ENCODE measurements at places on chromosomes 6 and 20. TPM values are rescaled to one million over a fixed set of nuclear protein-coding genes. Genes with fewer than 3 reads are reported as not detected.
A peak's percentile ranks its signal among the peaks of the same experiment; 100 is the strongest.

The LINC00237 gene
- total RNA-seq: not detected

The CAGE1 gene
- 1.1 TPM for total RNA-seq

GRCh38 chr20:23399568-23400241 lies 21.6 kb downstream of the NAPB start:
- peak; percentile 20 for DNase-seq

GRCh38 chr6:17703256-17703694 lies 3.5 kb downstream of the NUP153 start:
- peak; percentile 82 for DNase-seq

The CUL9 gene
- total RNA-seq: 47.7 TPM

DNA sequence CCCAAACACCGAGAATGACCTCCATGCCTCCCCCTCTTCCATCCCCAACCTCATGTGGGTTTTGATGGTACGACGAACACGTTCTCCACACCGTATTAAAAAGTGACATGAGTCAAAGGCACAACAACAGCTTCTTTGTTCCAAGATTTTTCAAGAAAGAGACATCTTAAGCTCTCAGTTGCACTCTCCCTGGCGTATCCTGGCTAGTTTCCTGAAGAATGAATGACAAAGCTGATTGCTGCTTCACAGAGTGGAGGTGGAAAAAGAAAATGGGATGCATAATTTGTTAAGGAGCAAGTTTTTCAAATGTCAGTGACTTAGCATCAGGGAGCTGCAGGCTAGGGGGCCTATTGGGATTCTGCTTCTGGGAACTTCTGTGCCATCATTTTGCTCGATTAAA lies 95.5 kb downstream of the STK35 start:
- DNase-seq: no peak

DNA sequence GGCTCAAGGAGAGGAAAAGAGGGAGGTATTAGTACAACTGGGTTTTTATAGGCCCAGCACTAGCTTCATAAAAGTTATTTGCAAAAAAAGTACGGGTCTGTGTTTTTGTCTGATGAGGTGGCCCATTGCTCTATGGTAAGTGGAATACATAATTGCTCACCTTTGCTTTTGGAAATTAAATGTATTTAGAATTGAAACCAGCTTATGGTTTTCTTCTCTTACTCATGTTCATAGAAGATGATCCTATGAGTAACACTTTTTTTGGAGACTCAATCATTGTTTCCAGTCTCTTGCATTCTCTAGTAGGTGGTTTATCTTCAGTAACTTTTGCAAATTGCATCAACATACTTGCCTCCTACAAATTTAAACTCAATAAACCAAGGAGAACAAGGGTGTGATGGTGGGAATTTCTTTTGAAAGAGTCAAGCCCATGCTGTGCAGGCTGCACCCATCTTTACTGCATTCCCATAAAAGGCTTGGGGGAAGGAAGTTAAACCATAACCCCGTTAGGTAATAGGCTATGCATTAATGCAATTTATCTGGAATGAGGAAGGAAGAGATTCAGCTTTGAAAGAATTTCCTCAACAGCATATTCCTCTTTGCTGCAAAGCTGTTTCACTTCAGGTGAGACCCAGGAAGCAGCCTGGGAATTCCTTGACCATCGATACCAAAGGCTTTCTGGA lies 48.5 kb upstream of the EDN1 start:
- DNase-seq: no peak

The LEMD2 gene
- total RNA-seq: 30.4 TPM

DNA sequence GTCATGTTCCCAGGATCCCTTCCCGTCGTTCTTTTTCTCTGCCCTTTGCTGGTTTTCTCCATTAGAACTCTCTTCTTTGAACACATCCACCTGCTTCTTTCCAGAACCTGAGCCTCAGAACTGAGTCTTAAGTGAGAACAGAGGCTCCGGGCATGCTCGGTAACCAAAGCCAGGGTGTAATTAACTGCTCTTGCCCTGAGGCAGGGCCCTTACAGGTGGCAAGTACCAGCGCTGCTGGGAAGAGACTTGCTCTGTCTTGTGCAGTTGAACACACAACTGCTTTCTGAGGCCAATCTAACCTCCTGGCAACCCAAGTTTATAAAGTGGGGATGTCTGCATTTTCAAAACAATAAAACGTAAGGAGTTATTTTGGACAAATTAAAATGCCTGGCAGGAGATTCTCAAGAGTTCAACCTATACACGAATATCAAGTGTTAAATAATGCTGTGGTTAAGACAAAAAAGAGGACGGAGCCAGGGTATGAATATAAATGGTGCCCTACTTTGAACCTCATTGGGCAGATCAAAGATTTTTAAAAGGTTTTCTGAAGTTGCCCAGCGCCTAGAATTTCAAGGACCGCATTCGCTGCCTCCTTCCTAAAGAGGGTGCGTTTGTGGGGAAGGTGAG lies 12.4 kb upstream of the DEK start:
- no peak for DNase-seq

DNA sequence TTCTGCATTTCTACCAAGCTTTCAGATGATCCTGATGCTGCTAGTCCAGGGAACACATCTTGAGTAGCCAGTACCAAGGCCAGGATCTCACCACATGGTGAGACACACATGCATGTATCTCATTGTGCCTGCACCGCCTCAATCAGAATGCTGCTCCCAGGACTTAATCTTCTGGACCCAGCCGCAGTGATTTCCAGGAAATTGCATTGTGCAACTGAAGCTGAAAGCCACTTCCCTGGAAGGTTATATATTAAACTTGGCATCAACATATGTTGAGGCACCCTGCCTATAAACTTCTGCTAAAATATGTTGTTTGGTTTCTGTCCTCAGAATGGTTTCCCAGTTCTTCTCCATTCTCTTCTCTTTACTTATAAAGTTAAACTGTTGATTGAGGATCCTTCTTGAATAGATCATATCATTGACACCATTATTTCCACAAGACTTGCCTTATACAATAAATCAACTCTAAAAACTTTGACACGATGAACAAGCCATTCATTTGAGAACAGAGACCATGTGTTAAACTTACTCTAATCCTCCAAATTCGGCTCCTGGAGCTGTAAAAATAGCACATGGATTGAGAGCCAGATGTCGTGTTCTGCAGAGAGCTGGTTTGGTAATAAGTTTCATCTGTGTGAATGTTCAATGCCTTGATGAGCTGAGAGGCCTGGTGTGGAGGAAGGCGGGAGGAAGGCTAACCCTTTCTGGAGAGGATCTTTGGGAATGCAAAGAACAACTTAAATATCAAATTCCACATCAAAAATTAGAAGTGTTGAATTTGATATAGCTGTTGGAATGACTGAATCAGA lies 65.0 kb upstream of the PCSK2 start:
- DNase-seq: no peak

- peak; percentile 45 for DNase-seq
Observed at GRCh38 chr6:24949020-24949569, 13.3 kb upstream of the RIPOR2 start.

GRCh38 chr20:20215976-20216727 lies 151.8 kb upstream of the INSM1 start:
- DNase-seq: no peak

DNA sequence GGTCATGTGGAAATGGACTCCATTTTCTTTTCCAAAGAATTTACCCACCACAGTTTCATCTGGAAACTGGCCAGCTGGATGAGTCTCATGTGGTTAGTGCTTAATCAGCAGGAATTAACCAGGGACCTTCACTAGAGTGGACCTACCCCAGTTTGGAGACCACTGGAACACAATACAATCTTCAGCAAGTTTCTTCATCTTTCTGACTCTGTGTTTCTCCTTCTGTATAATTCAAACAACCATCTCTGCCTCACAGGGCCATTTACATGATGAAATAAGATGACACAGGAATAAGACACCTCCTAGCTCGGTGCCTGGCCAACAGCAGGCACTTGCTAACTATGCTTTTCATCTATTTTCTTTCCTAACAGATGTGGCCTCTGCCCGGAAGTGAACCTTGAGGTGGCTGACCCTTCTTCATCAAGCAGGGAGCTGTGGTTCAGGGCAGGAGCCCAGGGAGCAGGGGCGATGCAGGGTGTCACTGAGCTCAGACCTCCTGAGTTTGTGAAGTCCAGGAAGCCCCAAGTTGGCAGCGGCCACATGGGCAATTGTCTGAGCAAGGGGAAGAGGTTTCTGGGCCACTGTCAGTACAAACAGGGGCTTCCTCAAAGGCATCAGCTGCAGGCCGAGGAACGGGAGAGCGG lies 98.8 kb downstream of the SOD2 start:
- no peak for DNase-seq

GRCh38 chr6:41570259-41570615 lies 24.1 kb downstream of the FOXP4 start:
- DNase-seq: no peak

- no peak for DNase-seq
Observed at GRCh38 chr6:140366991-140367390, 992.5 kb upstream of the CITED2 start.

DNA sequence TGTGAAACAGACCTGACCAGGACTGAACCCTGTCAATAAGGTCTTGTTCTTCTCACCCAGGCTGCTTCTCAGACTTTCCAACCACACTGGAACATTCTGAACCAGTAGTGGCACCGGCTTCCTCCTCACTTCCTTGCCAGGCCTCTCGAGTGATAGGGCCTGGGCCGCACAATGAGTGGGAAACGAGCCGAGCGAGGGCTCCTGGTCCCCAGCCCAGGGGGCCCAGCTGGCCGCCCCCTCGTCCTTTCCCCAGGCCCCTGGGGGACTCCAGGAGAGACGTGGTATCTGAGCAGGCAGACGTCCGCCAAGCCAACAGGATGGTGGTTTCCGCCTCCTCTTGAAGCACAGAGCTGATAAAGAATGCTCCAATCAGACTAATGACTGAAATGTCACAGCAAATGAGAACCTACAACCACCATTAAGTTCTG lies 117.9 kb downstream of the GMDS start:
- peak; percentile 91 for DNase-seq

The L3MBTL3 gene
- 6.5 TPM for total RNA-seq

DNA sequence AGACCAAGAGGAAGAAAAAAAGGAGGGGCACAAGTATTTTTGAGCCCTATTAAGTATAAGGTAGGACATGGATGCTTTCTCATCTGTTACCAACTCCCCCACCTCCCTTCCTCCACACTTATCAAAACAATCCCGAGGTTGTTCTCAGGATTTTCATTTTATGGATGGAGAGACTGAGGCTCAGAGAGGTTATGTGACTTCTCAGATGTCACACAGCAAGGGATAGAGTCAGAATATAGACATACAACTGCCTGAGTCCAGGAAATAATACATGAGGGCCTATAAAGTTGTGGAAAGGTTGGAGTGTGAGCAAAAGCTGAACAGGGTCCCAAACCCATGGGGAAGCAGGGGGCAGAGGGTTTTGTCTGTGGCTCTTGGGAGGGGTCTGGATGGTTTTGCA lies 19.3 kb downstream of the KCNK17 start:
- DNase-seq: no peak

All from hematopoietic multipotent progenitor cell (in vitro differentiated cells).